ENCODE measurements at places on chromosomes 5 and 9.

DNA sequence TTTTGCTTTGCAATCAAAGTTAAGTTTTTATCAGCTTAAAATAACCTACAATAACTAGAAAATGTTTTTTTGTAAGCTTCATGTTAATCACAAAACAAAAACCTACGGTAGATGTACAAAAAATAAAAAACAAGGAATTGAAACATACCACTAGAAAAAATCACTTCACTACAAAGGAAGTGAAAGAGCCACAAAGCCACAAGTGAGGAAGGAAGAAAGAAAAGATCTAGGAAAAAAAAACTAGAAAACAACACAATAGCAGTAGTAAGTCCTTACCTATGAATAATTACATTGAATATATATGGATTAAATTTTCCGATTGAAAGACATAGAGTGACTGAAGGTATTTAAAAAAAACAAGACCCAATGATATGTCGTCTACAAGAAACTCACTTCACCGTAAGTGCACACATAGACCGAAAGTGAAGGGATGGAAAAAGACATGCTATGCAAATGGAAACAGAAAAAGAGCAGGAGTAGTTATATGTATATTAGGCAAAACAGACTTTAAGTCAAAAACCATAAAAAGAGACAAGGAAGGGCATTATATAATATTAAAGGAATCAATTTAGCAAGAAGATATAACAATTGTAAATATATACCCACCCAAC lies 13.4 kb upstream of the ZDHHC21 start:
- DNase-seq = no peak

- no peak for DNase-seq
Observed at GRCh38 chr5:80037366-80037765, 2.2 kb downstream of the THBS4 start.

DNA sequence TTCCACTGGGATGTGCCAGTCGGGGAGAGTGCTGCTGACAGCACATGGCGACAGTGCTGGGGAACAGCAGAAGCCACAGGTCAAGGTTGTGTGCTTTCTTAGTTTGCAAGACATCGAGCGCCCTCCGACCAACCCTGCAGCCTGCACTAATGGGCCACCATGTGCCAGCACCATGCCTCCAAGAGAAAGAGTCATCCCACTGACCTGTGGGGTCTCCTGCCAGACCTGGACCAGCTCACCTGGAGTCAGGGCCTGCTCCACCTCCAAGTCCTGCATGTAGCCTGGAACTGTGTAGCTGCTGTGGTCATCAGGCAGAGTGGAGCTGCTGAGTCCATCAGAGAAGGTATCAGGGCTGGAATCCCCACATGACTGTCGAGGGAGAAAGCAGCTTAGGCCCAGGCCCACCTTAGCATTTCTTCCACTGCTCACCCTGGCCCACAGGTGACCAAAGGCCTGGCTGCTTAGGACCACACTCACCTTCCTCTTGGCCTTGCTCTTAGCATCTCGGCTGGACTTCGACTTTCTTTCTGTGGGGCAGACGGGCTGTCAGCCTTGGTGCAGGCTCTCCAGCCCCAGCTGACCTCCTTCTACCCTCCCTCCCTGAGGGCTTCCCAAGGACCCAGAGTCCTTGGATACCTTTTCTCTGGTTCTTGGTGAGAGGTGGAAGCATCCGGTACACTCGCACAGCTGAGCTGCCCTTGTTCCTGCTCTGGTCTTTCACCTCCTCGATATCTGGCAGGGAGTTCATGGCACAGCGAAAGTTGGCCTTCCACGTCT lies 4.1 kb downstream of the IRF1 start:
- no peak for DNase-seq

GRCh38 chr5:101306391-101307137 lies 403.5 kb upstream of the ST8SIA4 start:
- DNase-seq = no peak

DNA sequence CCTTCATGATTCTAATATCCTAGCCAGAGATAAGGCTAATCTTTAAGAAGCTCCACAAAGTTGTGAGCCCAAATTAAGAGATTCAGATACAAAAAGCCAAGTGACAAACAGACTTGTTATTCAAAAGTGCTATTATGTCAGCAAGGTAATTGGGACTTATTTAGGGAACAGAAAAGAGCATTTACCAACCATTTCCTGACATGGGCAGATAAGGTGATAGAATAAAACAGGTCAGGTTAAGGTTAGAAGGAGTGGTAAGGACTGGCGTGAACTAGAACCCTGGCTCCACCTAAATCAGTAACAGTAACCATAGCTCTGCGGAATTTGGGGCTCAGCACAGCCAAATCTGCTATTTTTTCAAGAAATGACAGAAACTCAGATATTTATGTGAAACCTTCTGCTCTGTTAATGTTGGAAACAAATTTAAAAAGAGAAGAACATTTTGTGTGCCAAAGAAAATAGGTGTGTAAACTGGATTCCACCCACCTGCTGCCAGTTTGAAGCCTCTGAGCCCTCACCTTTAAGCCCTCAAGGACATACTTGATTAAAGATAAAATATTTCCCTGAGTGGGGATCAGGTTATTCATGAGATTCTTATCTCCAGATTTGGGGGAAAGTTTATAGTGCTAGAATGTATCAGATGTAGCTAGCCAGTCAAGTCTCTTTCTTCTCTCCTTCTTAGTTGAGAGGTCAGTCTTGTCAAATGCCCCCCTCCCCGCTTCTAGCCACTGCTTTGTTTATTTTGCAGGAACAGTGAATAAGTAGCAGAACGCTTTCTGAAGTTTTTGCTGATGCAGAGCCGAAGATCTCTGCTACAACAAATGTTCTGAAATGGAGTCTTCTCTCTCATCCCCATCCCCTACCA lies 10.2 kb upstream of the ERMP1 start:
- DNase-seq = no peak

All from GM03348 (cell line).